ENCODE measurements at places on chromosomes 12 and 14. TPM values are rescaled to one million over a fixed set of nuclear protein-coding genes. Genes with fewer than 3 reads are reported as not detected.

- peak overlapping the region; percentile 34 for H3K4me3 ChIP-seq
- no peaks in the 10 kb centered on the region for H3K36me3 ChIP-seq
- peaks cover 31% of the 10 kb centered on the region for H3K4me1 ChIP-seq
- H3K27ac ChIP-seq: no peak overlapping the region
- H3K27me3 ChIP-seq: peaks cover 55% of the 10 kb centered on the region
Observed at GRCh38 chr14:73235531-73236155, 1.7 kb upstream of the PAPLN start.

DNA sequence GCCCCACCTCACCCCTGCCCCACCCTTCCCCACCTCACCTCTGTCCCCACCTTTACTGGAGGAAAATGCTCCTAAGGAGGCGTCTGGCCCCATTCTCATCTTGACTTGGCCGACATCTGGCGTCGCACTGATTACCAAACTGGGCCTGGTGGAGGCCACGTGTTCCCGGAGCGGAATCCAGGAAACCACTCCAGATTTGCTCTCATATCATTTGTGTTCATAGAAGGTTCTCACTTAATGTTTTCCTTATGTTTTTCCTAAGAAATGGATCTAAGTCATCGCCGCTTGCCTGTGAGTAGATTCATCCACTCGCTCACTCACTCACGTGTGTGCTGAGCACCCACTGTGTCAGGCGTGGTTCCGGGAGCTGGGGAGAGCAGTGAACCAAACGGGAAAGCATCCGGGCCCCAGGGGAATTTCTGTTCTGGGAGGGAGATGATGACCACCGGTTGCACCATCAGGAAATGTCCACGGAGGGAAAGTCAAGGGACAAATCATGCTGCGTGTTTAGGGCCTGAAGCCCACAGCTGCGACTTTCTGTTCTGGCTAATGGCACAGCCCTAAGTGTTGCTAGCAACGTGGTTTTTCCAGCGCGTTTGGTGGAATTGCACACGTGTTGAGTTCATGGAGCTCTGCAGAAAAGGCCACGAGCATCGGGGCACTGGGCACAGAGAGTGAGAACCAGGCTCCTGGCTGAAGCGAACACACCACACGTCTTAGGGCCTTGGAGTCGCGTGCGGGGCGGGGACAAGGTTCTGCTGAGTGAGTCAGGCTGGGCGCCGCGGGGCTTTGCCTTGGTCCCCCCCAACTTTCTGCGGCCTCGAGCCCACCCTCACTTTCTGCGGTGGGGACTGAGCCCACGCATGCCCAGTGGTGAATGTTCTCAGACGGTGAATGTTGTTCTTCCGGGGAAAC lies 57.7 kb downstream of the ADGRD1 start:
- H3K27ac ChIP-seq: no peak overlapping the region
- H3K36me3 ChIP-seq: no peaks in the 10 kb centered on the region
- H3K27me3 ChIP-seq: peaks cover 78% of the 10 kb centered on the region

DNA sequence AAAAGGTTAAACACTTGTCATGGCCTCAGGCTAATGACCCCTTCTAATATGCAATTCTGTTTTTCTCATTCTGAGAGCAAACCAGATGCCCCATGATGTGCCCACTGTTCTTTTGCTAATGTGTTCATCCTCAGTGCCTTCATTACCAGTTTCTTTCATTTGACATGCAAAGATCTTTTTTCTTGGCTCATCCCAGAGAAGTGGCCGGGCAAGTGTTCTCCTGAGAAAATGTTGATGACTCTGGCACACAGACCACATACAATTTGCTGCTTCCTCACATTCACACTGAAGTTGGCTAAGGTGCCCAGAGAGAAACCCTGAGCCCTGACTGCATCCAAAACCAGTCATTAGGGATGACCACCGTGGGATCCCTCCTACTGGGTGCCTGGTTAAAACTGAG lies 833.3 kb downstream of the DIO2 start:
- H3K4me3 ChIP-seq: no peak overlapping the region
- H3K27ac ChIP-seq: no peak overlapping the region
- H3K27me3 ChIP-seq: peaks cover 27% of the 10 kb centered on the region
- H3K4me1 ChIP-seq: no peaks in the 10 kb centered on the region
- no peak for DNase-seq
- H3K36me3 ChIP-seq: no peaks in the 10 kb centered on the region

DNA sequence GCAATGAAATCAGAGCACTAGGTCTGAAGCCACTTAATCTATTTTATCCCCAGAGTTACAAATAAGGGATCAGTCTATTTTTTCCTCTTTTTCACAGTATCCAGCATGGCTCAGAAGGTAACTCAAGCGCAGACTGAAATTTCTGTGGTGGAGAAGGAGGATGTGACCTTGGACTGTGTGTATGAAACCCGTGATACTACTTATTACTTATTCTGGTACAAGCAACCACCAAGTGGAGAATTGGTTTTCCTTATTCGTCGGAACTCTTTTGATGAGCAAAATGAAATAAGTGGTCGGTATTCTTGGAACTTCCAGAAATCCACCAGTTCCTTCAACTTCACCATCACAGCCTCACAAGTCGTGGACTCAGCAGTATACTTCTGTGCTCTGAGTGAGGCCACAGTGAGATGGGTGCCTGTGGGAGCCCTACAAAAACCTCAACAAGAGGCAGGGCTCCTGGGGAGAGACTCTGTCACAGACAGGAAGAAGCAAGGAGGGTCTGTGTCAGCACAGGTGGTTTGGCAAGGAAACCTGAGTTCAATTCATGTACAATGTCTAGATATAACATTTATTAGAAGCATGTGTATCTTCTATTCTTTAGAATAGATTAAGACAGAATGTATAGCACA lies 334.3 kb upstream of the OR4E1 start:
- no peak overlapping the region for H3K4me3 ChIP-seq
- H3K36me3 ChIP-seq: no peaks in the 10 kb centered on the region
- H3K27me3 ChIP-seq: peaks cover 47% of the 10 kb centered on the region
- no peak overlapping the region for H3K27ac ChIP-seq
- DNase-seq: no peak

- H3K27ac ChIP-seq: no peak overlapping the region
- no peak overlapping the region for H3K4me3 ChIP-seq
- H3K27me3 ChIP-seq: no peaks in the 10 kb centered on the region
- H3K36me3 ChIP-seq: peaks cover 12% of the 10 kb centered on the region
Observed at GRCh38 chr14:31209605-31210004, 2.0 kb upstream of the HECTD1 start.

DNA sequence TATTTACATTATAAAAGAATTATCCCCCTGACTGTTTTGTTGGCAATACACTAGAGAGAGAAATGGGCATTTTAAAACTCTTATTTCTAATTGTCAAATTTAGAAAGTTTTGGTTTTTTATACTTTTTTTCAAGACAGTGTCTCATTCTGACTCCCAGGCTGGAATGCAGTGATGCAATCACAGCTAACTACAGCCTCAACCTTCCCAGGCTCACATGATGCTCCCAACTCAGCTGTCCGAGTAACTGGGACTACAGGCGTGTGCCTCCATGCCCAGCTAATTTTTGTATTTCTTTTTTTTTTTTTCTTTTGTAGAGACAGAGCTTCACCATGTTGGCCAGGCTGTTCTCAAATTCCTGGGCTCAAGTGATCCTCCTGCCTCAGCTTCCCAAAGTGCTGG lies 8.3 kb upstream of the OR11H6 start:
- H3K4me3 ChIP-seq: no peak overlapping the region
- H3K27ac ChIP-seq: no peak overlapping the region
- H3K4me1 ChIP-seq: no peaks in the 10 kb centered on the region
- peaks cover 12% of the 10 kb centered on the region for H3K27me3 ChIP-seq
- no peak for DNase-seq

DNA sequence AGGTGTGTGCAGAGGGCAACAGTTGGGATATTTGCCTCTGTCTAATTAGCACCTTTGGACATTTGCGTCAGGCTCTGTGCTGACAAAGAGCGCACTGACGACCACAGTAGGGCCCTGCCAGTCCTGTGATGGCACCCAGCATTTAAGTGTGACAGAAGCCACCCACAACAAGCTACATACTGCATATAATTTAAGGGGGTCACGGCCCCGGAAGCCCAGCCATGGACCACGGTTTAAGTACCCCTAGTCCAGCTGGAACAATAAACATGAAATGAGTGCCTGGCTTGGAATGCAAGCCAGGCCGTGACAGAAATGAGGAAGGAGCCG lies 16.8 kb upstream of the DYNC1H1 start:
- no peak for DNase-seq
- peaks cover 8% of the 10 kb centered on the region for H3K27me3 ChIP-seq
- H3K4me1 ChIP-seq: peaks cover 9% of the 10 kb centered on the region
- H3K36me3 ChIP-seq: peaks cover 8% of the 10 kb centered on the region
- peak overlapping the region; percentile 94 for H3K4me3 ChIP-seq

DNA sequence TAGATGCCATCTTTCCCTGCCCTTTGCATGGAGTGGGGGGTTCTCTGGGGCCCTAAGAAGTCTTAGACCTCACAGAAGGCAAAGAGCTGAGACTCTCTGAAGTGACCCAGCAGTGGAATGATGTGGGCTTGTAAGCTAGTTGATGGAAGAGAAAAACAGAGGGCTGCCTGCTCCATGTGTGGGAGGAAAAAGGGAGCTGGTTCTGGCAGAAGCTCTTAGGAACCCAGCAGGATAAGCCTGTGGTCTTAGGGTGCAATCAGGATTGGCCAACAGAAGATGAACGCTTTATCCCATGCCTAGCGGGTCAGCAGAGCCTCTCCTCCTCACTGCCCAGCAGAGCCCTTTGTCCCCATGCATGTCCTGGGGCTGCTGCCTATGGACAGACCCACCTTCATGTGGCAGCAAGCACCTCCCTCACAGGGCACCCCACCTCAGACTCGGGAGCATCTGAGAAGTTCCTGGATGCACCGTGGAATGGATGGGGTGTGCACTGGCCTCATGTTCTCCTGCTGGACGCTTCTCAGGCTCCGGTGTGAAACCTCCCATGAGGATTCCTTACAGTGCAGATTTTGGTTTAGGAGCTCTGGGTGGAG lies 152.7 kb downstream of the ADGRD1 start:
- H3K27ac ChIP-seq: no peak overlapping the region
- no peak overlapping the region for H3K4me3 ChIP-seq
- no peak for DNase-seq
- no peaks in the 10 kb centered on the region for H3K36me3 ChIP-seq
- H3K4me1 ChIP-seq: peaks cover 3% of the 10 kb centered on the region

DNA sequence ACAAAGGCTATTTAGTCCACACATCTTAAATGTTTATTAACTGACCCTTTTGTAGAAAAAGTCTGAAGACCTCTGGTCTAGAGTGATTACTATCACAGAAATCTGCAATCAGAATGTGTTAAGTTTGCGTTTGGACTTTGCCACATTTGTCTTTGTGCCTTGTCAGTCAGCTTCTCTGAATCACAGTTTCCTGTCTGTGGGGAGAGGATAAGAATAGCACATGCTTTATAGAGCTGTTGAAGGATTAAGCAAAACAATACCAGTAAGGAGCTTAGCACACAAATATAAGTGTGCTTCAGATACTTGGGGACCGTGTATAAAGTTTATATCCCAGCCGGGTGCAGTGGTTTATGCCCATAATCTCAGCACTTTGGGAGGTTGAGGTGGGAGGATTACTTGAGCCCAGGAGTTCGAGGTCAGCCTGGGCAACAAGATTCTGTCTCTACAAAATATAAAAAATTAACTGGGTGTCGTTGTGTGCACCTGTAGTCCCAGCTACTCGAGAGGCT lies 63.0 kb upstream of the BTG1 start:
- H3K27me3 ChIP-seq: no peaks in the 10 kb centered on the region
- H3K27ac ChIP-seq: peak overlapping the region; percentile 69
- H3K4me3 ChIP-seq: no peak overlapping the region
- peak; percentile 81 for DNase-seq
- peaks cover 13% of the 10 kb centered on the region for H3K4me1 ChIP-seq

GRCh38 chr14:49405291-49405690 lies 180.9 kb downstream of the RPS29 start:
- no peaks in the 10 kb centered on the region for H3K36me3 ChIP-seq
- peak overlapping the region; percentile 13 for H3K27ac ChIP-seq
- peak; percentile 88 for DNase-seq
- H3K4me3 ChIP-seq: no peak overlapping the region
- peaks cover 12% of the 10 kb centered on the region for H3K4me1 ChIP-seq

DNA sequence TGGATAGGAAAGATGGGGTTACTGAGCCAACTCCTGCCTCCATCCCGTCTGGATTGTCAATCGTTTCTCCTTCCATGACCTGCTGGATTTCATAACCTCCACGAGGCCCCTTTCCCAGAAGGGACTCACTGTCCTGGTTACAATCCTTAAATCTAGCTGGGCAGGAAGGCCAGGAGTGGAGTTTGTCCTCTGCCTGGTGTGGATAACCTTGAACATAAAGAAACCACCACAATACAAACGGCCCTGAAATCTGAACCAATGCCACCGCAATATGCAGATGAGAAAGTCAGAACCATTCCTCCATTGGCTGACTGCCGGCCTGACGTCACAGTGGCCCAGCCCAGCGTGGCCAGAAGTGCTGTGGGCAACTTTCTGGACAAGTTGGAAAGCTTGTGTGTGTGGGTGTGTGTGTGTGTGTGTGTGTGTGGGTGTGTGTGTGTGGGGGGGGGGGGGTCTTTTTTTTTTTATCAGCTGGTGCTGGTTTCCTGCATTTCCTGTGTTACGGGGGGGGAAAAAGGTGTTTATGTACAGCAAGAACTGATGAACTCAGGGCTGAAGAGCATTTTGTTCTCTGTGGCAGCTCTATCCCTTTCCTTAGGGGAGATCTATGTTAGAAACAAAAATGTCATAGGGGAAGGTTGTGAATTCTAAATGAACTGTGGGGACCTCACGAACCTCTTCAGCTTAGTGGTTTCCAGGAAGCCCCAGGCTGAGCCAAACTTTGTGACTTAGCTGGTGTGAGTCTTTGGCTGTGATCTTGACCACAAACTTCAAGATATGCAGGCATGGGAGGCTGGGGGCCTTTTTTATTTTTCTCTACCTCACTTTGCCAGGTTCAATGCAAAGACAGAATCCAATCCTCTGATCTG lies 81.6 kb upstream of the MED13L start:
- peak overlapping the region; percentile 85 for H3K27ac ChIP-seq
- peak; percentile 95 for DNase-seq
- no peaks in the 10 kb centered on the region for H3K36me3 ChIP-seq
- no peak overlapping the region for H3K4me3 ChIP-seq

- no peaks in the 10 kb centered on the region for H3K4me1 ChIP-seq
- no peaks in the 10 kb centered on the region for H3K27me3 ChIP-seq
- H3K27ac ChIP-seq: no peak overlapping the region
- no peak for DNase-seq
Observed at GRCh38 chr14:96929950-96930349, 132.8 kb downstream of the VRK1 start.

GRCh38 chr14:39247256-39247655 lies 13.5 kb downstream of the MIA2 start:
- peak overlapping the region; percentile 13 for H3K27ac ChIP-seq
- peaks cover 12% of the 10 kb centered on the region for H3K4me1 ChIP-seq
- DNase-seq: peak; percentile 73
- no peaks in the 10 kb centered on the region for H3K36me3 ChIP-seq

The CLIP1 gene
- total RNA-seq: 92.6 TPM

The VRTN gene
- total RNA-seq: not detected

The GCN1 gene
- 117 TPM for total RNA-seq

The KRT76 gene
- not detected for total RNA-seq

The RERG gene
- 16.5 TPM for total RNA-seq

The ANKRD33 gene
- not detected for total RNA-seq

The ASCL1 gene
- total RNA-seq: not detected

The ADAMTS20 gene
- not detected for total RNA-seq

The C14orf93 gene
- total RNA-seq: 7.1 TPM

The EPS8 gene
- 85.3 TPM for total RNA-seq

The KRT79 gene
- total RNA-seq: not detected

The TAS2R50 gene
- 0.86 TPM for total RNA-seq

The MSI1 gene
- not detected for total RNA-seq

The MYH6 gene
- not detected for total RNA-seq

The FBLN5 gene
- total RNA-seq: 4.3 TPM

The DEPDC4 gene
- total RNA-seq: 1.4 TPM

All from MCF 10A (cell line).